NCI-H526 treated with DMSO at 0.1 percent for 48 hours (cell line): ENCODE measurements at places on chromosomes 2 and 18.

DNA sequence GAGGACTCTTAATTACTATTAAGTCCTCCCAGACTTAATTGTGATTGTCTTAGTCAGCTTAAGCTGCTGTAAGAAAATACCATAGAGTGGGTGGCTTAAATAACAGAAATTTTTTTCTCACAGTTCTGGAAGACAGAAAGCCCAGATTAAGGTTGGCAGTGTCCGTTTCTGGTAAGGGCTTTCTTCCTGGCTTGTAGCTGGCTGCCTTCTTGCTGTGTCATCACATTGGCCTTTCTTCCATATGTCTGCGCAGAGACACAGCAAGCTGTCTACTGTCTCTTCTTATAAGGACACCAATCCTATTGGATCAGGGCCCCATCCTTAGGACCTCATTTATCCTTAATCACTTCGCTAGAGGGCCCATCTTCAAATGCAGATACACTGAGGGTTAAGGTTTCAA is 38.5 kb downstream of the ASXL3 start:
- DNase-seq, result no peak

DNA sequence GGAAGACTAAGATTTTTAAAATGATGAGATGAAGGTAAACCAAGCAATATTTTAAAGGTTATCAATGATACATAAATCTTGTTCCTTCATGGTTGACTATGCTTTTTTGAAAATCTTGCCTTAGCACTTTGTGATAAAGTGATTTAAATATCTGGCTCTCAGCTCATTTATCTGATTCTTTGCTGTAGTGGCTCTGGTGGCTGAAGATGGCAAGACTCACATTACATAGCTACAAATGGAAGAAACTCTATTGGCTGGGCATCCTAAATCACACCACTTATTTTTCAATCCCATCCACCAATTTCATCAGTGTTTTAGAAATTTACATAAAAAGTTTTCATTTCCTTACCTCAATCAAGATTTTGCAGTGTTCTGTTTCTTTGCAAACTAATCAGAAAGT is 16.6 kb upstream of the APCDD1 start:
- no peak for DNase-seq

- no peak for DNase-seq
Observed at GRCh38 chr2:39468579-39469451, 31.7 kb upstream of the MAP4K3 start.

DNA sequence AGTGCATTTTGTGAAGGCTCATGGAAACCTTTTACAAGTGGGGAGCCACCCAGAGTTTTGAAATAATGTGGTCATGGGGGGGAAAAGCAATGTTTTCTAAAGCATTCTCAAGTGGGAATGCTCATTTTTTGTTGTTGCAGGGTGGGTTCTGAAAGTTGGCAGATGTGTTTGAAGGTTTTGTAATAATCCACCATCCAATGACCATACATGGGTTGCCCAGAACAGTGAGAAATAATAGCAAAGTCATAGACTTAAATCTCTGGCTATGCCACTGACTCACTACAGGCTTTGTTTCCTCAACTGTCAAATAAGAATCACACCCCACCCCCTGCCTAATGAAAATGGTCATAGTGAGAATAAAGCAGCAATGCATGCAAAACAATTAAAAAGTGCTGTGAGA is 2.9 kb downstream of the DSG3 start:
- no peak for DNase-seq

GRCh38 chr2:216285701-216286100 is 86.6 kb downstream of the MARCHF4 start:
- no peak for DNase-seq

GRCh38 chr2:174343623-174344455 is 9.1 kb downstream of the SP9 start:
- DNase-seq, result no peak

DNA sequence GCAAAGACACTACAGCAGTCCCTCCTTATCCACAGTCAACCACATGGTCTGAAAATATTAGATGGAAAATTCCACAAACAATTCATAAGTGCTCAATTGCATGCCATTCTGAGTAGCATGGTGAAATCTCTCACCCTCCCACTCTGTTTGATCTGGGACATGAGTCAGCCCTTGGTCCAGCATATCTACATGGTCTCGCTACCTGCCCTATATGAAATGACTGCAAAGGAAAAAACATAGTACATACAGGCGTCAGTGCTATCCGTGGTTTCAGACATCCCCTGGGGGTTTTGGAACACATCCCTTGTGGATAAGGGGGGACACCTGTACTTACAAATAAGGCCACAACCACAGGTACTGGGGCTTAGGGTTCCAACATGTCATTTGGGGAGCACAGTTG is 73.7 kb downstream of the CABLES1 start:
- no peak for DNase-seq

DNA sequence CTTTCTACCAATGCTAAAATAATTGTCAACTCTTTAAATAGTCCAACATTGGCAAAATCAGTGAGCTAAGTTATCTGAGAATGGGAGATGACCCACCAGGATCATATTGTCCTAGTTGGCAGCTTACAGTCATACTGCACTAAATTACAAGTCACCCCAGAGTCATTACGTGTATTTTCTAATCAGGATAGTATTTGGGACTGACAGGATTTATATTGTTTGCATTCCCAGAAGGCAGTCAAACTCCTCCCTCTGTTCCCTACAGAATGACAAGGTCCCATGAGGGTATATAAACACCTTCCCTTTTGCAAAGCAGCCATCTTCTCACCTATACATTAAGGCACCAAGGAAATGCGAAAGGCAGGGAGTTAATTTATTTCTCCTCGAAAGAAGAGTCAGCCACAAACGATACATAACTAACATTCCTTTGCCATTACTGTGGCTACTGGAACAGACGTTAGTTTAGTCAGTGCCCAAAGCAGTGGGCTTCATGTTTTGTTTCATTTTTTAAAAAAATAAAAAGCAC is 125.3 kb downstream of the ANTXR1 start:
- DNase-seq, result no peak

DNA sequence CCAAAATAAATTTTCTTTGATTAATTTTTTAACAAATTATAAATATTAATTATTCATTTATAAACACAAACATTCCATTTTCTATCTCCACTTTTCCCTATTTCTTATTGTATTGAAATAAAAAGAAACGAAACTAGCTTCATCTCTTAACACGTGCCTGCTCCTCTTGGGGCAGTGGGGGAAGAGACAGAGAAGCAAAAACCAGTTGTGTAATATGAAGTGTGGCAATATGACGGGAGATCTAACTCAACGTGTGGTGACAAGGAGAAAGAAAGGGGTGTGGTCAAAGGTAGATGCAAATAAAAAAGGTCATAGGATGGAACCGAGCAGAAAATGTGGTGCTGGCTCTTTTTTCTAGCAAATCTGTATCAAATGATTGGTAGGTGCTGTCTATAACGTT is 106.9 kb upstream of the SLC8A1 start:
- DNase-seq, result no peak

DNA sequence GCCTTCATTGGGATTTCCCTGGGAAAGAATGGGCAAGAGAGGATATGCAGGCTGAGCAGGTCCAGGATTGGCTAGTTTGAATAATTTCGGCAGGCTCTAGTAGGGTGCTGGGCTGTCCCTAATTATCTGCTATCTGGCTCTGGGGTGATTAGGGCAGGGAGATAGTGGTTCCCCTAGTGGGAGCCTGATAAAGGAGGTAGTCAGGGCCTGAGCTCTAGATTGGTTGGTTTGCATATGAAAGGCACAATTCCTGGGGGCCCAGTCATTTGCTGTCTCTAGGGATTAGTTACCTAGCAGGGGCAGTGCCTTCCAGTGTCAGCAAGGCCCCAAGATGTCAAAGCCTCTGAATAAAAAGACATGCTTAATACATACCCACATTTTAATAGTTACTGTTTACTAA is 690.1 kb upstream of the KLHL29 start:
- peak; percentile 46 for DNase-seq

GRCh38 chr18:9734189-9734588 is 26.1 kb downstream of the RAB31 start:
- no peak for DNase-seq

- DNase-seq, result no peak
Observed at GRCh38 chr18:30583768-30584167, 458.8 kb downstream of the DSC3 start.

DNA sequence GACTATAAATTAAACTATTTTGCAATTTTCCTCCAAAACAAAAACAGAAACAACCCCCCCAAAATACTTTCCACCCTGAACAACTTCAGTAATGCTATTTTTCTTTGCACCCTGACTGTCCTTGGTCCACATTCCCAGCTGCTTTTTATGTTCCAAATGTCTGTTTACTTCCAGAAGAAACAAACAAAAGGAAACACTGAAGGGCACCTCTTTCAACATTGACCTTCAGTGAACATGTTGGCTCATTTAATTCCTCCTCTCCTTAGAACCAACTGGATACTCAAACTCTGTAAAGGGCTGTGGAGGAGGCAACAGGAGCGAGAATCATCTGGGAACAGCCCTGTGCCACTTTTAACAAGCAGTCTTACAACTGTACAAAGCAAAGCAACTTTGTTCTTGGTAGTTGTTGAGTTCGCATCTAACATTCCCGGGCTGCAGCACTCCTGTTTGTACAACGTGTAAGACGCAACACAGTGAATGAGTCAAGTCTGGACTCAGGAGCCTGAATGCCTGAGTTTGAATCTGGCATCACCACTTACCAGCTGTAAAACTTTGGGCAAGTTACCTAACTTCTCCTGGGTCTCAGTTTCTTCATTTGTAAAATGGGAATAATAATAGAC is 111.4 kb upstream of the GATA6 start:
- no peak for DNase-seq

- DNase-seq, result no peak
Observed at GRCh38 chr2:24409171-24409570, 48.8 kb upstream of the ITSN2 start.

GRCh38 chr2:138730497-138731030 is 49.6 kb downstream of the NXPH2 start:
- no peak for DNase-seq

DNA sequence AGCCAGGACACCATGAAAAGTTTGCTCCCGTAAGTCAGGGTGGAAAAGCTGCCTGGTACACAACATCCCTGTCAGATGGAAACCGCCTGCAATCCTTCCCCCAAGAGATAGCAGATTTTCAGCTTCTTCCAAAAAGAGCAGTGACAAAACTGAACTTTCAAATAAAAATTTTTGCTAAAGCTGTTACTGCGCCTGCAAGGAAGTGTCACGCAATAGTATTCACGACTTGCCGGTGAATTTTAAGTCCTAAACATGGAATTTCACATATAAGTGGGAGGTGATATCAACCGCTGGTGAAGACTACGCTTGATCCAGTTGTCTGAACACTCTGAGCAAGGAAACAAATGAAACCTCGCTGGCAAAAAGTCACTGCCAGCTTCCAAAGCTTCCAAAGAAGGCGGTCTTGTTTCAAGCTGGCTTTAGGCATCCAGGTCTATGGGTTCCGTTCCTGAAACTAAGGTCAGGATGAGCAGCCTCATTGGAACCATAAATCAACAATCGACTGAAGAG is 2.8 kb downstream of the COL6A3 start:
- no peak for DNase-seq

DNA sequence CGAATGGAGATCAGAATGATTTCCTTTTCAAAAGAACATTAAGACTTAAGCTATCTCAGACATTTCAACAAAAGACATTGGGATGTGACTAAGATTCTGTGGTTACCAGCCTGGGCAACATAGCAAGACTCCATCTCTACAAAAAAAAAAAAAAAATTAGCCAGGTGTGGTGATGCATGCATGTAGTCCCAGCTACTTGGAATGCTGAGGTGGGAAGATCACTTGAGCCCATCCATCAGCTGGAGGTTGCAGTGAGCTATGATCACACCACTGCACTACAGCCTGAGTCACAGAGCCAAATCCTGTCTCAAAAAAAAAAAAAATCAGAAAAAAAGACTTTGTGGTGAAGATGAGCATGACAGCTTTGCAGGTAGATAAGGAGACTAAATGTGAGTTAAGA is 12.8 kb downstream of the RNF103 start:
- no peak for DNase-seq
